ENCODE measurements at places on chromosomes 3 and 15.

DNA sequence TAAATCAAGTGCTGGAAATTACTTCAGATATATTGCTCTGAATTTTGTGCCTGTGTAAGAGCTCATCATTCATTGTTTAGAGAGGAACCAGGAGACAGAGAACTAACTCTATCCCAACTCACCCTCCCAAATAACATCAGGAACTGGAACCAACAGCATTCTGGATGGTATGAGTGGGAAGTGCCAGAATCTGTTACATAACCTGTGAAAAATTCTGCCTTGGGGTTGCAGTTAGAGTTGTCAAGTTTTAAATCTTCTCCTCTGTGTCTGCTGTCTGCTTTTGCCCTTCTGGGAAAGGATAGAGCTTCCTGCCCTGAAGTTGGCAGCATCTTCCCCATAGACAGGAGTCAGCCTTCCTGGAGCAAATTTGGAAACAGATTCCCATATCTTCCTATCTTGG, 41.2 kb downstream of the TIMP4 start:
- no peak for DNase-seq

GRCh38 chr3:53236112-53236841, 19.5 kb downstream of the TKT start:
- DNase-seq: no peak

GRCh38 chr15:99212406-99212805, 37.0 kb downstream of the TTC23 start:
- DNase-seq: no peak

- no peak for DNase-seq
These were observed 14.8 kb downstream of the ARL6IP5 start for GRCh38 chr3:69099576-69099975.

DNA sequence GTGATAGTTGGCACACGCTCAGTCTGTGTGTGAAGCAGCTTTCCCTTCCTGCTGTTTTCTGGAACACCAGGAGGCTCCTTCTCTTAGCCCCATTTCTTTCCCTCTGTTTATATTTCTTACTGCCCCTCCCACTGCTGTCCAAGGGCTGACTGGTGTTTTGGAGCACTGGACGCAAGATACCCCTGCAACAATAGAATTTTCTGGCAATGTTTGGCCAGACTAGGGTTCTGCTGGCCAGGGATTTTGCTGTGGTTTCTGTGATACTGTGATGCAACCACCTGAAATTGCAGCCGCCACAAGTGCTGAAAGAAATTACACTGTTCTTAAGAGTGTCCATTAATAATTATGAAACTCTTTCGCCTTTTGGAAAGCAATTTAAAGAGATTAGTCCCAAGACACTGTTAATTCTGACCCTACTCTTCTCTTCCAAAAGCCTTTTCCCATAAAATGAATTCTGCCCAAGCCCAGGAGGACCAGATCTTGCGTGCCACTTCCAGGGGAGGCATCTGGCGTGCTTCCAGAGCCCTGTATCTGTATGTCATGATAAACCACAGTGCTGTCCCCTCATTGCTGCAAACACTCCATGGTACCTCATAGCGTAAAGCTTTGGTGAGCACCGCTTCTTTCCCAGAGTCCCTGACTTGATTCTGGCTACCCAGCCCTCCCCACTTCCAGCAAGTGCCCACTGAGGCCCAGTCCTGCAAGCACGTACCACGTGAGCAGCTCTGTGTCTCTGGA, 159.4 kb upstream of the CHRM5 start:
- no peak for DNase-seq

DNA sequence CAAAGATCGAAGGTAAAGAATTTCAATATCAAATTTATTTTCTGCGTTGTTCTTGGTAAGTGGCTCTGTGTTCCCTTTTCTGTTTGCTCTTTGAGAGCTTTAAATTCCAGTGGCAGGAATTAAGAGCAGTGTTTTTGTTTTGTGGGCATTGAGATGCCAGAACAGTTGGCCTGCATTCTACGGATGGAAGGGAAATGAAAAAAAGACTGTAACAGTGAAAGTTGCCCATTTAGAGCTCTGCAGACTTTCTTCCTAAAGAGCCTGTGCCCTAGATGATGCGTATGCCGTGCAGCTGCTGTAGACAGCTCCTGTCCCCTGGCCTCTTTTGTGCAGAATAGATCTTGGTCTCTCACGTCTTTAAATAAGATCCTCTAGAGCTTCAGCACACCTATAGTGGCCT, 58.8 kb downstream of the KAT2B start:
- DNase-seq: no peak

DNA sequence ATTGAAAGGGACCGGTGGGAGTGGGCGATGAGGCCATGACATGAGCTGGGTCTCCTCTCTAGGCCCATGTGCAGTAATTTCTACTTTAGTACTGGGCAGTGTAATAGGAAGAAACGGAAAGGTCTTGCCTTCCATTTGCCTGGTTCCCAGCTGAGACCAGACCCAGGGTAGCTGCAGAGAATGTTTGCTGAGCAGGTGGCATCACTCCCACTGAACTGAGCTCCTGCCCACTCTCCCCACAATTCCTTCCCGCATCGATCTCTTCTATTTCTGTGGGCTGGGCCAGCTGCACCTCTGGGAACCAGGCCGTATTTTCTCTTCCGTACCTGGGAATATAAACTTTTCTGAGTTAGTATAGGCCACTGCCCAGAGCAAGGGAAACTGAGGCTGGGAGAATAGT, 15.8 kb downstream of the ESYT3 start:
- no peak for DNase-seq

DNA sequence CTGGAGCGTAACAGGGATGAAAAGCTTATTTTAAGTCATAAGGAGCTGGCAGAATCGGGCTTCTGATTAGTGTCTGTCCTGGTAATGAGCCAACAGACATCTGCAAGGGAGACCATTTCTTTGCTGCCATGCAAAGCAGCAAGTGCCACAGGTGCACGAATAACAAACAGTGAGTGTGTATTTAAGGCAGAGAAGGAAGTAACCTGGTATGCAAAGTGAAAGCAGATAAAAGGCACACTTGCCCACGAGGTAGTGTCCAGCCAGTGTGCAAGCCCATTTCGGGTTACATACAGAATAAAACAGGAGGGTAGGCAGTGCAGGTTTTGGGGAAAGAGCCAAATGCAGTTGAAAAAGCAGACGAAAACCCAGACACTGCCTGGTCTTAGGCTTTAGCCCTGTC, 1153.7 kb downstream of the SI start:
- DNase-seq: no peak

- DNase-seq: no peak
These were observed 169.1 kb downstream of the FAM43A start for GRCh38 chr3:194854659-194855390.

DNA sequence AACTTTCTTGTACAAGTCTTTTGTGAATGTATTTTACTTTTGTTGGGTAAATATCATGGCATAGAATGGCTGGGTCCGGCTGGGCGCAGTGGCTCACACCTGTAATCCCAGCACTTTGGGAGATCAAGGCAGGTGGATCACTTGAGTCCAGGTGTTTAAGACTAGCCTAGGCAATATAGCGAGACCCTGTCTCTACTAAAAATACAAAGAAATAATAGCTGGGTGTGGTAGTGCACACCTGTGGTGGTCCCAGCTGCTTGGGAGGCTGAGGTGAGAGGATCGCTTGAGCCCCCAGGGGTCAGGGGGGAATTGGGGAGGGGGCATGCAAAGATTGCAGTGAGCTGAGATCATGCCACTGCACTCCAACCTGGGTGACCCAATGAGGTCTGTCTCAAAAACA, 52.9 kb downstream of the ANP32A start:
- no peak for DNase-seq

GRCh38 chr3:150371741-150372254, 36.3 kb upstream of the TSC22D2 start:
- DNase-seq: no peak

DNA sequence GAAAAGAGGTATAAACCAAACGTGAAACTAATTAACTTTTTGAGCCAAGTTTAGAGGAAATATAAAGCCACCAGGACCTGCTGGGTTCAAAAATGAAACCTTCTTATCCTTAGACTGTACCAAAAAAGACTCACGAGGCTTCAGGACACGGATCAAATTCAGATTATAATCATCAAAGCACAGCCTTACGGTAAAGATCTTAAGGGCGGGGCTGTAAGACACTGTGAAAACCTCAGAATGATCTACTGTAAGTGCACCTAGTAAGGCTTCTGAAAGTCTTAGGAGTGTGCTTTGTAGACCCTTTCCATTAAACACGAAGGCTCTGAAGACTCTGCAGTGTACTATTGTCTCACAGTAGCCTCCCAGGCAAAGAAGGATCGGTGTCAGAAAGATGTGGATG, 26.8 kb downstream of the TARS3 start:
- DNase-seq: no peak

DNA sequence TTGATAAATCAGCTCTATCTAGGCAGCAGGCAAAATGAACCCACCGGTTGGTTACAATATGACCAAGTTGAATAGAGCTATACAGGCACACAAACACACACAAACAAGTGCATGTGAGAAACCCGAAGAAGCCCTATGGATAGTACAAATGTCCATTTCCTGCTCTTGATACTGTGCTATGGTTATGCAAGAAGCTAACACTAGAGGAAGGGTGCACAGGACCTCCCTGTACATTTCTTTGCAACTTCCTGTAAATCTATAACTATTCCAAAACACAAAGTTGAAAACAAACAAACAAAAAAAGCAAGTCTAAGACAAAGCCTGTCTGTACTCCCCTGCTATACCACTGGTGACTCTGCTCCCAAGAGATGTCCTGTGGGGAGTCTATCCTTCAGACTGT, 8.2 kb upstream of the FAM240A start:
- DNase-seq: no peak

GRCh38 chr15:35126236-35126635, 41.1 kb upstream of the NANOGP8 start:
- DNase-seq: no peak

DNA sequence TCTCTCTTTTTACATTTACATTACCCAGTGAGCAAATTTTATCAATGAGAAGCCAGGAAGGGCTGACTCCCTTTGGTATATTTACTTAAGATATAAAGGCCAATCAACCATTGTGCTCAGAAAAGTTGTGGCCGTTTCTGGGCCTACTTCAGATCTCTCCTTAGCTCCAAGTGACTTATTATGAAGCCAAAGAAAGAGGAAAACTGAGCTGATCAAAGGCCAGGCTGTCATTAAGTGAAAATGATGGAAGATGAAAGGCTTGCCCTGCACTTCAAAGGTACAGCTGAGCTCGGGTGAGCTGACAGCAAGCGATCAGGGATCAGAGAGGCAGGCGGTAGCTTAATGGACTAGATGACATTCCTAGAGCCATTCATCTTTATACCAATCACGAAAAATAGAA, 24.8 kb downstream of the VGLL4 start:
- DNase-seq: no peak

- no peak for DNase-seq
These were observed 16.0 kb upstream of the PLA2G4D start for GRCh38 chr15:42110367-42110766.

DNA sequence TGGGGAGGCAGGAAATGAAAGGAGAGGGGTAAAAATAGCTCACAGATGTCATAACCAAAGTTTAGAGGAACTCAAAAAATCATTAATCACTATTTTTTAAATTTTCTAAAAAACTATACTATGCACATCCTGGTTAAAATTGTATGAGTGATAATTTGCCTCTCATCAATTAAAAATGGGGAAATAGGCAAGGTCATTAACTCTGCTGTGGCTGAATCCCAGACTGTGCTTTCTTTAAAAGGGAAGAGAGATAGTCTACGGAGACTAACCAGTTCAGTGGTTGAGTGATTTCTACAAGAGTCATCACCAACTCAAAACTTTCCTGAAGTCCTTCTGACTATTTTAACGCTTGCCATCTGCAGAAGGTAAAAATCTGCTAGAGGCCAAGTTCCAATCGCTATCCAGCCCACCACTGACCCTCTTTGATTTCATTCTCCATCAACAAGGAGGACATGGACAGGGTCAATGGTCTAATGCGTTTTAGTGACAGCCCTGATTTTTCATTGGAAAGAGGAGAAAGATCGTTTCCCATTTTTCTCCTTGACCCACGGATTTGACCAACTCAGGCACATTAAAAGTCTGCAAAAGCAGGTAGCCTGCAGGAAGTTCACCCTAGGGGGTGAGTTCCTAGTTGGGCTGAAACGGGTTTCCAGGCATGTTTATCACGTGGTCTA, 850 bp downstream of the SUCLG2 start:
- no peak for DNase-seq

GRCh38 chr3:30770387-30770786, 124.1 kb downstream of the GADL1 start:
- DNase-seq: no peak

- DNase-seq: no peak
These were observed 125.7 kb downstream of the FBLN2 start for GRCh38 chr3:13674538-13675185.

- DNase-seq: no peak
These were observed 9.2 kb downstream of the PPM1L start for GRCh38 chr3:160765211-160765610.

Measured in effector CD8-positive, alpha-beta T cell (primary cell).